Activated CD4-positive, alpha-beta T cell treated with anti-CD3 and anti-CD28 coated beads, Interleukin-10, Interleukin-2, amounts not matched to agents 100 ng/mL and 50 ng/mL, durations not matched to agents 16 hours and 8 hours (primary cell): ENCODE measurements at places on chromosomes 1 and 21.

DNA sequence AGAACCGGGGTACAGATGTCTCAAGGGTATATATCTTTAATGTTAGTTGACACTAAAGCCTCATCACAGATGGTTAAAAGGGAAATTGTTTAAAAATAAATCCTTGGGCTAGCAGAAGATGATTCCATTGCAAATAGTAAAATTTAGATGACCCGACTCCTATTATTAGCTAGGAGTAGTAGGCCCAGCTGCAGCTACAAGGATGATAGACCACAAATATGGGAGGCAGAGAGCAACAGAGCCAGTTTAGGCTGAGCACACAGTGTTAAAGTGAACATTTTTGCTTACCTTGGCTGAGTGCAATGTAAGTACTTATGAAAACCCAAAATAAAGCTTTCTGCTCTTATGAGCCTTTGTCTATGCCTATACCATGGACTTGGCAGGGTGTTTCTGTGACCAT, 100.5 kb upstream of the COL11A1 start:
- DNase-seq, result no peak

DNA sequence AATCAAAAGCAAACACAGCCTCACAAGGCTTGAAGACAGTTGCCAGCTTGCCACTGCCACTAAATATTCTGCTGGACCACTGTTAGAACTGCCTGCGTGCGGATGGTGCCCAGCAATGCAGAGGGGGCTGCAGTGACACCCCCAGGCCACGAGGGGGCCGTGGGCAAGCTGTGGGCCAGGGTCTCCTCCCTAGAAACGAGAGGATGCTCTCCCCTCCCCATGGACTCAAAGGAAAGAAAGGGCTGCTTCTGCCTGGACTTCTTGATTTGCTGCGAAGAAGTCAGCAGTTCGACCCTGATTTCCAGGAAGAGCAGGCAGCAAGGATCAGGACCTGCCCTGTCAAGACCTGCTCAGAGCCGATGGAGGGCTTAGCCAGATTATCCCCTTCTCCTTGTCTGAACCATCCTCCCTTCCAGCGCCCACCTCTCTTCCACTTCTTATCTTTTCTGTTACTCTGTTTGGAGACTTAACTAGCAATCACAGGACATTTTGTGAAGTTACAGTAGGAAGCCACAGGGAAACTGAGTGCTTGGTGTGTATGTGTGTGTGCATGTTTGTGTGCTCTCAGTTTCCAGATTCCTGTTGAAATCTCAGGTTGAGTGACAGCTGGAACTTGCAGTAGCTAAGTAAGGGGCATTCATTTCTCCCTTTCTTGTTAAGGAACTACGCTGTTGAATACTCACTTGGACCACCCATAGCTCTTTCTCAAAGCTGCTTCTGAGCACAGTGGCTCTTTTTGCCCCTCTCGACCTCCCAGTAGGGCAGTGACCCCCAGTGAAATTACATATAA, 2.7 kb downstream of the MAN1C1 start:
- DNase-seq, result peak; percentile 41

- DNase-seq, result peak; percentile 55
Observed at GRCh38 chr1:2046174-2046917, 3.9 kb upstream of the PRKCZ start.

DNA sequence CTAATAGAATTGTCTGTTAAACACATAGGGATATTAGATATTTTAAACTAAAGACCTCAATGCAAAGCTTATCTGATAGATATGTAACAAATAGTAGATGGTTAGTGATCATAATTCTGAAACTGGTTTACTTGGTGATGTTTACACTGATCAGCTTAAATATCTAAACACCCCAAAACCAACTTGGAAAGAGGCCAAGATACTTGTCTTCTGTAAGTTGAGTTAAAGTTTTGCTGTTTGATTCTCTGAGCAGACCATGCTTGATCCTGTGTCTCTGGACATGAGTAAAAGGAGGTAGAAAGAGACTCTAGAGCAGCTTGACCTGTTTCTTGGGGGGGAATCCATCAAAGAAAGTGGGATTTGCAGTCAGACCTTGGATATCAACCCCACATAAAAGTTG, 107.5 kb downstream of the NEK7 start:
- DNase-seq, result no peak

DNA sequence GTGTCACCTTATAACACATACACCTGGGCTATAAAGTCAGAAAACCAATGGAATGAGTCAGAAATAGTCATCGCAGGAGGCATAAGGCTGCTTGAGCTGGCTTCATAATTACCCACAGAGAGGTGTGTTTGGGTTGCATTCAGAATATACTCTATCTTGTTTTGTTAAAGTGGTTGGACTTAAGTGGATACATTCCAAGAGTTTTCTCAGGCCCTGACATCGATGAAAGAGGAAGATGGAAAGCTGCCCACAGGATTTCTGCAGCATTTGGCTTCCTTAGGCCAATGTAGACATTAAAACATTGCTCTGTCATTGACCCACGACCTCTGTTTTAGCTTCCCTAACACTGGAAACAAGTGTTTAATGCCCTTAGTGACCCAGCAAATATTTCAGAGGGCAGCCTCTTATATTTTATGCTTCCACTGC, 18.6 kb upstream of the BCL10 start:
- peak; percentile 10 for DNase-seq

- no peak for DNase-seq
Observed at GRCh38 chr1:112237983-112238545, 157.9 kb upstream of the CTTNBP2NL start.
